ENCODE measurements at places on chromosomes 1 and 21. TPM values are rescaled to one million over a fixed set of nuclear protein-coding genes. Genes with fewer than 3 reads are reported as not detected.

DCST1 gene
- not detected for total RNA-seq

VANGL2 gene
- total RNA-seq, result 11.0 TPM

FAM167B gene
- total RNA-seq, result 3.7 TPM

ARHGEF16 gene
- total RNA-seq, result 6.4 TPM

RUSC1 gene
- 24.3 TPM for total RNA-seq

CELA3B gene
- total RNA-seq, result not detected

CYP2J2 gene
- 0.74 TPM for total RNA-seq

Measured in vagina (tissue), 2 donors.